ENCODE measurements at places on chromosomes 6 and 20.

DNA sequence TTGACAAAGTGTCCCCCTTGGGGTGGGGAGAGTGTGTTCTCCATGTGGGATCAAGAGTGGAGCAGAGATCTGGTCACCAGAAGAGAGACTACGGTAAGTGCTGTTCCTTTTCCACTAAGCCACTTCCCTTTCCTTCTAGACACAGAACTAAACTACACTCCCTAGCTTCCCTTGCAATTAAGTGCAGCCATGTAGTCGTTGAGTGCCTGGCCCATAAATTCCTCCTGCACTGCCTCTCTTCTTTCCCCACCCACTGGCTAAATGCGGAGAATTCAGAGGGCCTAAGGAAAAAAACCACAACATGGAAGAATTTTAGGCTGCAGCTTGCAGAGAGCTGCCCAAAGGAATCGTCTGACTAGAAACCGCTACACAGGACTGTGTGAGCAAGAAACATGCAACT lies 1.5 kb downstream of the WDR27 start:
- no peaks in the 10 kb centered on the region for H3K27me3 ChIP-seq
- no peak overlapping the region for H3K27ac ChIP-seq
- H3K4me1 ChIP-seq, result peaks cover 5% of the 10 kb centered on the region

DNA sequence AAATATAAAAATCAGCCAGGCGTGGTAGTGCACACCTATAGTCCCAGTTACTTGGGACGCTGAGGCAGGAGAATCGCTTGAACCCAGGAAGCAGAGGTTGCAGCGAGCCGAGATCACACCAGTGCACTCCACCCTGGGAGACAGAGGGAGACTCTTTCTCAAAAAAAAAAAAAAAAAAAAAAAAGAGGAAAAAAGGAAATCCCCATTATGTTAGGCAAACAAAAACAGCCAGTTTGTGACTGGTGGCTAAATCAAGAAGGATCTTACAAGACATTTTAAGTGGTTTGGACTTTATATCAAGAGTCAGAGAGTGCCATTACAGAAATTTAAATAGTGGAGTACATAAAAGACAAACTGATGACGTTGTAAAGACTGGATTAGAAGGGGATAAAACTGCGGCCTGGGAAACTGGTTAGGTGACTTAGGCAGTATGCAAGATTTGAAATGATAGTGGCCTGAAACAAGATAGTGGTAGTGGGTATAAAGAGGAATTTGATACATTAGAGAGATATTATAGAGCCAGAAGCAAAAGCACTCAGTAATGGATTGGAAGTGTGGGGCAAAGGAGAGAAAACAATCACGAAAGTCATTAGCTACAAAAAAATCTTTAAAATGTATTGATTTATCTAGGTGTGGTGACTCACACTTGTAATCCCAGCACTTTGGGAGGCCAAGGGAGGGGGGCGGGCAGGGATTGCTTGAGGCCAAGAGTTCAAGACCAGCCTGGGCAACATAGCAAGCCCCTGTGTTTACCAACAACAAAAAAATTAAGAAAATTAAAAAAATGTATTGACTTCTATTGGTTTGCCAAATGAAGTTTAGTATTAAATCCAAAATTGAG lies 1.7 kb upstream of the MYO6 start:
- H3K36me3 ChIP-seq, result no peaks in the 10 kb centered on the region
- no peak overlapping the region for H3K4me3 ChIP-seq

- no peak overlapping the region for H3K27ac ChIP-seq
- no peak overlapping the region for H3K4me3 ChIP-seq
- no peaks in the 10 kb centered on the region for H3K27me3 ChIP-seq
- H3K36me3 ChIP-seq, result no peaks in the 10 kb centered on the region
- no peaks in the 10 kb centered on the region for H3K4me1 ChIP-seq
Measured at GRCh38 chr6:45997875-45998506, 17.7 kb downstream of the CLIC5 start.

GRCh38 chr6:170313716-170314295 lies 7.2 kb downstream of the FAM120B start:
- no peak overlapping the region for H3K27ac ChIP-seq
- no peak for DNase-seq
- H3K4me3 ChIP-seq, result no peak overlapping the region
- peaks cover 11% of the 10 kb centered on the region for H3K36me3 ChIP-seq
